ENCODE measurements at places on chromosomes 11 and 22. TPM values are rescaled to one million over a fixed set of nuclear protein-coding genes. Genes with fewer than 3 reads are reported as not detected.

PLEKHA7 gene
- total RNA-seq = 11.6 TPM

RTN4RL2 gene
- 0.90 TPM for total RNA-seq

SCN4B gene
- 0.33 TPM for total RNA-seq

GSTT2 gene
- 0.26 TPM for total RNA-seq

SLC37A2 gene
- 0.23 TPM for total RNA-seq

TTLL8 gene
- total RNA-seq = not detected

CST6 gene
- total RNA-seq = 0.23 TPM

OR52E8 gene
- not detected for total RNA-seq

TRIM29 gene
- total RNA-seq = 0.64 TPM

NEFH gene
- 0.08 TPM for total RNA-seq

OR8D1 gene
- not detected for total RNA-seq

MMP11 gene
- total RNA-seq = 3.0 TPM

Data from Panc1 (cell line).